ENCODE measurements at places on chromosomes 1 and 21. TPM values are rescaled to one million over a fixed set of nuclear protein-coding genes. Genes with fewer than 3 reads are reported as not detected.
A peak's percentile ranks its signal among the peaks of the same experiment; 100 is the strongest.

DNA sequence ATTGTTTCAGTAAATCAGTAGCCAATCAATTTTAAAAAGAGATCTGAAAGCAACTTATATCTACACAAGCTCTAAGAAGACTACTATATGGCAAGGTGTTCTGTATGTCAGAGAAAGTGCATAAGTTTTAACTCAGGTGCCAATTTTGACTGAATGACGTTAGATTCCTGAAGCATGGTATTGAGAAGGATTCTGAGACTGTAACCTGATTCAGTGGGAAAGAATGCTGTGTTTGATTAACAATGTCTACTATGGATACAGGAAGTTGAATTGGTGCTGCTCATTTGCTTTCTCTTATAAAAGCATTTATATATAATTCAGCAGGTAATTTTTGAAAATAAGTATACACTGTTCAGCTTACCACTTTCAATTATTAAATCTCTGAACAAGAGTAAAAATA lies 156.3 kb downstream of the PAPPA2 start:
- DNase-seq: no peak

DNA sequence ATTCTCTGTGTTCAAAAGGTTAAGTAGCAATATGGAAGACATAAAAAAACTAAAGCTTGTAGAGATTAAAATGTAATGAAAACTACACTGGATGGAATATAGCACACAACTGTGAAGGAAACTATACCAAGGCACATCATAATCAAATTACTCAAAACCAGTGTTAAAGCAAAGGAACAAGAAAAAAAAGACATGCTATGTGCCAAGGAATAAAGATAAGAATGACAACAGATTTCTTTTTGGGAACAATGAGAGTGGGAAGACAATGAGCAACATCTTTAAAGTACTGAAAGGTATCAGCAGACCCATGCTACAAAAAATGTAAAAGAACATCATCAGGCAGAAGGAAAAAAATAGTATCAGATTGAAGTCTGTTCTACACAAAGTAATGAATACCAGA lies 157.8 kb downstream of the VPS13D start:
- no peak for DNase-seq

DNA sequence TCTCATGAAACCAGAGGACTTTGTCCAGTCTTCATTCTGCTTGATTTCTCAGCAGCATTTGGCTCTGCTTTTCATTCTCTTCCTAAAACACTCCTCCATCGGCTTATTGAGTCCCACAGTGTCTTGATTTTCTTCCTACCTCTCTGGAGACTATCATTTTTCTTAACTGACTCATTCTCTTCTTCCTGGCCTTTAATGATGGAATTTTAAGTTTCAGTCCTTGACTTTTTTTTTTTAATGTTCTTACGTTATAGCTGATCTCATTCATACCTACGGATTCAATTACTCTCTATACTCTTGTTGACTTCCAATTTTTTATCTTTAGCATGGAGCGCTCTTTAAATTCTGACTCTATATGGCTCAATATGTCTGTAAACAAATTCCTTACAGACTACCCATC lies 111.1 kb downstream of the NEK7 start:
- DNase-seq: no peak

IFNAR1 gene
- 27.1 TPM for total RNA-seq

NRDC gene
- 81.2 TPM for total RNA-seq

- DNase-seq: peak; percentile 31
Observed at GRCh38 chr1:100868364-100868995, 26.2 kb downstream of the EXTL2 start.

DNA sequence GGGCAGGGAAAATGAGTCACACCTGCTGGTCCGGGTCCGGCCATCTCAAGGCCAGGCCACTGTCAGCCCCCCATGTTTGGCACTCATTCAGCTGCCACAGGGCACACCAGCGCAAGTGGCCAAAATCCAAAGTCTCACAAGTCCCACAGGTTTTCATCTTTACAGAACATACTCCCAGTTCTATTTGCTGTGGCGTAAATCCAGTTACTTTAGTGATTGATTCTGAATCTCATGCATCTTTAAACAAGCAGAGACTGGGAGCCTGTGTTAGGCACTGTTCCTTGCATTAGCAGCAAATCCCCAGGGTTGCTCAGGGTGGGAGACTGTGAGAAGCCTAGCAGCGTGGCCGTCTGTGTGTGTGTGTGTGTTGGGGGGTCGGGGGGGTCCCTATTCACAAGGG lies 1.1 kb upstream of the SLC2A5 start:
- DNase-seq: no peak

DNA sequence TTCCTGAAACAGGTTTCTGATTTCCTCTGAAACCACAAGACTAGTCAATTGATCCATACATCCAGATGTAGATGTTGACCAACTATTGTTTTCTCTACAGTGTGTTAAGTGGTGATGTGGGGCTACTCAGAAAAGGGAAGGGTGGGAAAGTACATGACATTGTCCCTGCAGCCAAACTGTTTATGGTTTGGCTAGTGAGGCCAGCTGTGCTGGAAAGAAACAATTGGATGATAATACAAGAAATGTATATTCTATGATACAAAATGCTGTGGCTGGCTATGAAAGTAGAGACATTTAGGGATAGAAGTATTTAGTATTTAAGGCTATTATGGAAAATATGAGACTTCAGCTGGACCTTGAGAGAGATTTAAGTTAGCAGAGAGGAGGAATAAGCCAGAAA lies 244.5 kb downstream of the ADGRL2 start:
- peak; percentile 58 for DNase-seq

DNAI4 gene
- 16.2 TPM for total RNA-seq

DNA sequence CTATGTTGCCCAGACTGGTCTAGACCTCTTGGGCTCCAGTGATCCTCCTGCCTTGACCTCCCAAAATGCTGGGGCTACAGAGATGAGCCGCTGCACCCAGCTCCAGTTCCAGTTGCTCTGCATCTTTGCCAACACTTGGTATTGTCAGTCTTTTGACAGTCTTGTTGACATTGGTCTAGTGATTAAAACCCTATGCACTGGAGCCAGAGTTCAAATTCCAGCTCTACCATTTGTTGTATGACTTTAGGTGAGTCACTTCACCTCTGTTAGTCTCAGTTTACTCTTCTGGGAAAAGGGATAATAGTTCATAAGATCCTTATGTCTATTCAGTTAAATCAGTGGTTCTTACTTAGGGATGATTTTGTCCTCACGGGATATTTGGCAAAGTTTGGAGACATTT lies 32.9 kb upstream of the MED18 start:
- DNase-seq: no peak

DNA sequence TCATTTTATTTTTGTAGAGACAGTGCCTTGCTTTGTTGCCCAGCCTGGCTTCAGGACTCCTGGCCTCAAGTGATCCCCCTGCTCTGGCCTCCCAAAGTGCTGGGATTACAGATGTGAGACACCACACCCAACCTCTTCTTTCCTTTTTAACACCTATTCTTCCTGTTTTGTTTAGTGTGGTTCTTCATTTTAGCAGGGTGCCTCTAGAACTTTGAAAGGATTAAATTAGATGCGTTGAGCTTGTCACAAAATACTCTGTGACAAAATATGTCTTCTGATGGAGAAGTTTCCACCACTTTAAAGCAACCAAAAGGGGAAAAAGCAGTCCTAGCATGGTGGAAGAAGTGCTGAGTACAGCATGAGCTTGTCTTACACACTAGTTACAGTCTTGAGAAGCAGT lies 42.0 kb downstream of the CDC14A start:
- DNase-seq: no peak

DNA sequence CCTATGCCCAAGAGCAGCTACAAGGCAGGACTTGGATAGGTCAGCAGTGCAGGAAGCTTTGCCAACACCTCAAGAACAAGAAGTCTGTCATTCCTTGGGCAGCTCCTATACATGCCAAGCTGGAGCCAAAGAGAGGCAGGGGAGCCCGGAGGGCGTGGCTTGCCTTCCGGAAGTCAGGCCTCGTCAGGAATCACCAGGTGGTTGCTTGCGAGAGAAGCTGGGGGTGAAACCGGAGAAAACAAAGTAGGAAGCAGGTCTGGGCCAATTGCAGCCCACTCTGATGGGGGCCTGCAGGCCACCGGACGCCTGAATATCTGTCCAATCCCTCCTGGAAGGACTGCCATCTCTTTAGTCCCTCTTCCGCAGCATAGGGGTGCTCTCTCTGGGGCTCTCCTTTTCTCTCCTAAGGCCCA lies 794 bp upstream of the FAM76A start:
- DNase-seq: no peak

CASZ1 gene
- 34.0 TPM for total RNA-seq

DNA sequence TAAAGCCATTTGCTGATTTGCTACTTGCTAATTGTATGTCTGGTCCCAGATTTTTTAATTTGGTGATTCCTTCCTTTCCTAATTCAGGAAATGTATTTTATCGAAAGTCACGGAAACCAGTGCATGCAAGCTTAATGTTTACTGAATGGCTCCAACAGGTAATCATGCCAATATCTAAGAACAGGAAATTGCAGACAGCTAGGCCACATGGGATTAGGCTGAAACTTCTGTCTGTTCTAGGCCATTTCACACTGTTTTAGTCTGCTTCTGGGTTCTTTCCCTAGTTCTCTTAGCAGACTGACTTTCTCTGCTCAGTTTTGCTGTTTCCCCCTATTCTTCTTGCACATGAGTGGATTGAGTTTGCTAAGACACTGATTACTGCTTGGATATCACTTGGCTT lies 111.4 kb downstream of the NTNG1 start:
- DNase-seq: no peak

PDZK1 gene
- total RNA-seq: 8.7 TPM

TAL1 gene
- total RNA-seq: 5.3 TPM

- DNase-seq: no peak
Observed at GRCh38 chr1:178066908-178067614, 26.8 kb upstream of the RASAL2 start.

GRCh38 chr21:42313501-42313969 lies 1.7 kb downstream of the TFF3 start:
- DNase-seq: no peak

KLHDC8A gene
- total RNA-seq: 1.3 TPM

NTPCR gene
- total RNA-seq: 11.4 TPM

OR2M5 gene
- total RNA-seq: not detected

DNA sequence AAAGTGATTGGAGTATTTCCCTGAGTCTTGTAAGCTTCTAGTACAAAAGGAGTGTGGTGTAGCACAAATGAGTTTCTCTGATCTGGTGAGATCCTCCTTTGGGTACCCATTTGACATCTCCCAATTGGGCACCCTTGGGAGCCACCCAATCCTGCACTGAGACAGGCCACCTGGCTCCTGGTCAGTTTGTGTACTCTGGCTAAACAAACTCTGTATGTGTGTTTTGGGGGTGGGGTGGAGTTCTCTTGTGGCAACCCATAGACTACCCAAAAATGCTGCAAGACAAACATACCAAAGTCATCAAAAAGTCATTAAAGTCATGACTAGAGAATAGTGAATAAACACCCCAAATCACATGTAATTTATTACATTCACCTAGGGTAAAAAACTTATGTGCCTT lies 8.4 kb upstream of the HIVEP3 start:
- DNase-seq: no peak

DNA sequence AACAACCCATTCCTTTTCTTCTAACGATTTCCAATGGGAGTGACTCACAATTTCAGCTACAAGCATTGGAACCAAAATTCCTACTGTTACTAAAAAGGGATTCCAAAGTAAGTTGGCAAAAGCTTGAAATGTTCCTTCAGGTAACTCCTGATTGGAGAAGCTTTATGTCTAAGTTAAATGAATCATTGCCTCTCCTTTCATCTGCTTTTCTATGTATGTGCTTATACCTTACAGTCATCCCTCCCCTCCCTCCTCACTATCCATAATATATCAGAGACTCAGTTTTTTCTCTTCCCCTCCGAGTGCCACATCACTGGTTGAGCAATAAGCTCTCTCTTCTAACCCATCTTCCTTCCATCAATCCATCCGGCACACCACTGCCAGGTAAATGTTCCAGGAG lies 86.8 kb downstream of the TIAM1 start:
- DNase-seq: no peak

DNA sequence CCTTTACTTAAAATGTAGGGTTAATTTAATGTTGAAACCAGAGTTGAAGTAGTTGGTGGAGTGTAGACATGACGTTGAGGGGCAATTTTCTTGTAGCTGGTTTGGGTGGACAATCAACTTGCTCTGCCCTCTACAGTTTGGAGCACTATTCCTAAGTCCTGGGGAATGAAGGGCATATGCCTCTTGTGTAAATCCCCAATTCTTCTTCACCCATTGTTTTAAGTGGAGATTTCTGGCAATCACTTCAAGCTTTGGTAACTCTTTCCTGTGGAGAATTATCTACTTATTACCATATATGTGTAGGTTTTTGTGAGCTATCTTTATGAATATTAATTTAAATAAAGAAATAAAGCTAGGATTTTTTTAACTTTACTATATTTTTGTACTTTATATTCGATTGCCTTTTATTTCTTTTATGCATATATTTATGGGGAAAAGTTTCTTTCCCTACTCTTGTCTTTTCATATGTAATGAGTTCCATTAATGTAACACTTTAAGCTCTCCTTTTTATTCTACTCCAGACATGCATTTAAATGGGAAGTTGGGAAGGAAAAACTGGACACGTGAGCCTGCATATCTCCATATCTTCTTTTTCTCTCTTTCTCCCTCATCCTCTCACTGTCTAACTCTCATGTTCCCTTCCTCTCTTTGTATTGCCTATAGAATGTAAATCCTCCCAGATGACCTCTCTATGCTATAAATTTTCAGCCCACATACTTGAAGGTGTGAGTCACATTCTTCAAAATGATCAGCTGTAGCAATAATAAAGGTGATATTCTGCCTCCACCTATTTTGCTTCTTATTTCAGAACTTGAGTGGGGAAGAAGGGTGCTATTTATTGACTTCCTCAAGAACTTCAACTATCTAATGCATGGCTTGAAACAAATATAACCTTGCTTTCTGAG lies 276.7 kb downstream of the PTPRC start:
- DNase-seq: no peak

PSRC1 gene
- 5.0 TPM for total RNA-seq

TEDDM1 gene
- total RNA-seq: not detected

NCF2 gene
- 19.1 TPM for total RNA-seq

DNA sequence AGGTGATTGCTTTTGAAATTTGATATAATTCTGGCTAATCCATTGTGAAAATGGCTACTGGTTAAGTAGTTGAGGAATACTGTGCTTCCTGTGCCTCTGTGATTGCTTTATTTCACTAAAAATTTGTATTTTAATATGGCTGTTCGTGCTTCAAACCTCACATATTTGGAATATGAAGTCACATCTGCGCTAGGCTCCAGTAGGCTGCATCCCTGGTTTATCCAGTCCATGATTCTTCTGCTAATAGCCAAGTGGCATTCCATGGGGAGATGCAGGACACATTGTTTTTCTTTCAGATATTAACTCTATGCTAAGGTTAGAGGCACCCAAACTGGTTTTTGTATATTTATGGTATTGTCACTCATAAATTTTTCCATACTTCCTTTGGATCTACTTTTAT lies 25.9 kb downstream of the DNM3 start:
- DNase-seq: no peak

MYCL gene
- 9.6 TPM for total RNA-seq

- no peak for DNase-seq
Observed at GRCh38 chr1:28887835-28888682, 26.3 kb upstream of the EPB41 start.
